Eye (tissue), 1 donor: ENCODE measurements at places on chromosomes 6 and 20.

- DNase-seq: no peak
Measured at GRCh38 chr20:22383156-22383555, 201.2 kb downstream of the FOXA2 start.

- no peak for DNase-seq
Measured at GRCh38 chr6:144343701-144344428, 58.7 kb downstream of the UTRN start.

DNA sequence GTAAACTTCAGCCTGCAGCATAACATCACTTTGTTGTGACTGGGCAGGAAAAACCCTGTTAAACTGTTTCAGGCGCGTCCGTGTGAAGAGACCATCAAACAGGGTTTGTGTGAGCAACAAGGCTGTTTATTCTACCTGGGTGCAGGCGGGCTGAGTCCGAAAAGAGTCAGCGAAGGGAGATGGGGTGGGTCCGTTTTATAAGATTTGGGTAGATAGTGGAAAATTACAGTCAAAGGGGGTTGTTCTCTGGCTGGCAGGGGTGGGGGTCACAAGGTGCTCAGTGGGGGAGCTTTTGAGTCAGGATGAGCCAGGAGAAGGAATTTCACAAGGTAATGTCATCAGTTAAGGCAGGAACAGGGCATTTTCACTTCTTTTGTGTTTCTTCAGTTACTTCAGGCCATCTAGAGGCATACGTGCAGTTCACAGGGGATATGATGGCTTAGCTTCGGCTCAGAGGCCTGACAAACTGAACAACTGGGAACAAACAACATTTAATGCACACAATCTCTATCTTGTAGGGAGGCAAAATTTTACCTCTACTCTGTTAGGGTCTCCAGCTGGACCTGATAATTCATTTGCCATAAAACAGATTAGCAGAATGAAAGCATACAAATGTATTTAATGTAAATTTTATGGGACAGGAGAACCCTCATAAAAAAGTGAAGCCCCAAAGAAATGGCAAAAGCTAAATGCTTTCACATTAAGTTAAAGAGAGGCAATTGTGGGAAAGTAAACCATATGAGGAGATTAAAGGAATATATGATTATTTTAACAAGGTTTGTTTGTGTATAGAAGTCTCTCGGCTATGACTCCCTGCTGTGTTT lies 58.3 kb upstream of the HFE start:
- DNase-seq: peak; percentile 10

DNA sequence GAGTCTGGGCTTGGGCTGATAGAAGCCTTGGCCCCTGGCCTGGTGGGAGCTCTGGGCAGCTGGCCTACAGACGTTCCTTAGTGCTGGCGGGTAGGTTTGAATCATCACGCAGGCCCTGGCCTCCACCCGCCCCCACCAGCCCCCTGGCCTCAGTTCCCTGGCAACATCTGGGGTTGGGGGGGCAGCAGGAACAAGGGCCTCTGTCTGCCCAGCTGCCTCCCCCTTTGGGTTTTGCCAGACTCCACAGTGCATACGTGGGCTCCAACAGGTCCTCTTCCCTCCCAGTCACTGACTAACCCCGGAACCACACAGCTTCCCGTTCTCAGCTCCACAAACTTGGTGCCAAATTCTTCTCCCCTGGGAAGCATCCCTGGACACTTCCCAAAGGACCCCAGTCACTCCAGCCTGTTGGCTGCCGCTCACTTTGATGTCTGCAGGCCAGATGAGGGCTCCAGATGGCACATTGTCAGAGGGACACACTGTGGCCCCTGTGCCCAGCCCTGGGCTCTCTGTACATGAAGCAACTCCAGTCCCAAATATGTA lies 957 bp upstream of the VEGFA start:
- DNase-seq: no peak
